H9 (cell line): ENCODE measurements at places on chromosomes 6 and 20. TPM values are rescaled to one million over a fixed set of nuclear protein-coding genes. Genes with fewer than 3 reads are reported as not detected.

The OR2H2 gene
- not detected in 2 replicates for total RNA-seq

The CD24 gene
- 1,507 and 1,551 TPM in 2 replicates for total RNA-seq

The ETV7 gene
- total RNA-seq = 0.92 and 0.94 TPM in 2 replicates

The COL12A1 gene
- total RNA-seq = 0.96 and 1.4 TPM in 2 replicates

DNA sequence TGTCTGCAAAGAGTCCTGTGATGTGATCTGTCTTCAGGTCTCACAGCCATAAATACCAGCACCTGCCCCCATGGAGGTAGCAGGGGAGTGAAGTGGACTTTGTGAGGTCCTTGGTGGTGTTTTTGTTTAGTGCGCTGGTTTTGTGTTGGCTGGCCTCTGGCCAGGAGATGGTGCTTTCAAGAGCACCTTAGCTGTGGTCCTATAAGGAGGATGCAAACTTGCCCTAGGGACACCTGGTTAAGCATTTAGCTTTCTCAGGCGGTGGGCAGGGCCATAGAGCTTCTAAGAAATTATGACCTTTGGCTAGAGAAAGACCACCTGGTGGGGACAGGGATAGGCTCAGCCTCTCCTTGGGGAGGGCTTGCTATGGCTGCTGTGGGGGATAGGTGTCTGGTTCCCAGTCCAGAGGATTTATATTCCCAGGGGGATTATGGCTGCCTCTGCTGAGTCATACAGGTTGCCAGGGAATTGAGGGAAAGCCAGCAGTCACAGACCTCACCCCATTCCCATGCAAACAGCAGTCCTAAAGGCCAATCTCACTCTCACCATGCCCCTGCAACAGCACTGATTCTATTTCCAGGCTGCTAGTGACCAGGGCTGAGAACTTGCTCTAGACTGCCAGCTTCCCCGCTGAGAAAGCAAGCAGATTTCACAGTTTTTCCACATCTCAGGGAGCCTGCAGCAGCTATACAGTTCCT lies 259.3 kb downstream of the TFAP2B start:
- no peaks in the 10 kb centered on the region for H3K27me3 ChIP-seq
- H3K4me1 ChIP-seq = no peaks in the 10 kb centered on the region
- no peak overlapping the region for H3K4me3 ChIP-seq
- H3K27ac ChIP-seq = no peak overlapping the region
- H3K36me3 ChIP-seq = no peaks in the 10 kb centered on the region

- H3K4me3 ChIP-seq = no peak overlapping the region
- H3K4me1 ChIP-seq = no peaks in the 10 kb centered on the region
- DNase-seq = no peak
- no peak overlapping the region for H3K27ac ChIP-seq
Measured at GRCh38 chr6:148693882-148694484, 52.8 kb upstream of the UST start.

- H3K27me3 ChIP-seq = no peaks in the 10 kb centered on the region
- no peak overlapping the region for H3K27ac ChIP-seq
- peaks cover 3% of the 10 kb centered on the region; the same call in 1 of the 2 replicates for H3K36me3 ChIP-seq
- H3K4me1 ChIP-seq = no peaks in the 10 kb centered on the region
- H3K4me3 ChIP-seq = no peak overlapping the region
- DNase-seq = no peak
Measured at GRCh38 chr20:43066125-43066524, 123.6 kb downstream of the PTPRT start.

GRCh38 chr6:15496345-15497131 lies 166.3 kb downstream of the DTNBP1 start:
- H3K4me3 ChIP-seq = no peak overlapping the region
- peaks cover 74% of the 10 kb centered on the region for H3K36me3 ChIP-seq
- peaks cover 21% of the 10 kb centered on the region; the same call in 1 of the 2 replicates for H3K4me1 ChIP-seq
- no peak overlapping the region for H3K27ac ChIP-seq
- no peaks in the 10 kb centered on the region for H3K27me3 ChIP-seq

DNA sequence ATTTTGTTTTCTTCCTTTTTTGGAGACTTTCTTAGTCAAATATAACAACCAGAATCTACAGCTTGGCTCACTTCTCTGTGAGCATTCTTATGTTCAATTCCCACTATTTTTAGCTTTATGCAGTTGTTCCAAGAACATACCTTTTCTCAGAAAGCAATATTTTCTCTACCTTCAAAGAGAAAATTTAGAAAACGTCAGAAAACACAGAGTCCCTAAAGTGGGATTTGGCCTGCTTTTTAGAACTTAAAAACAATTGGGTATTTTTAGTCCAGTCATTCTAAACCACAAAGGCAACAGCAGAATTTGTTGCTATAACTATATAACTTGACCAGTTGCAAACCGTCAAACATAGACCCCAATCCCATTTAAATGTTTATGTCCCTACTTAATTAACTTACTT lies 133.1 kb downstream of the MOXD1 start:
- H3K27ac ChIP-seq = no peak overlapping the region
- no peaks in the 10 kb centered on the region for H3K4me1 ChIP-seq
- H3K4me3 ChIP-seq = no peak overlapping the region
- DNase-seq = no peak
- H3K36me3 ChIP-seq = no peaks in the 10 kb centered on the region

GRCh38 chr20:13567663-13568062 lies 71.1 kb downstream of the TASP1 start:
- H3K27me3 ChIP-seq = no peaks in the 10 kb centered on the region
- H3K4me3 ChIP-seq = no peak overlapping the region
- H3K27ac ChIP-seq = no peak overlapping the region
- DNase-seq = no peak
- peaks cover 4% of the 10 kb centered on the region for H3K36me3 ChIP-seq

DNA sequence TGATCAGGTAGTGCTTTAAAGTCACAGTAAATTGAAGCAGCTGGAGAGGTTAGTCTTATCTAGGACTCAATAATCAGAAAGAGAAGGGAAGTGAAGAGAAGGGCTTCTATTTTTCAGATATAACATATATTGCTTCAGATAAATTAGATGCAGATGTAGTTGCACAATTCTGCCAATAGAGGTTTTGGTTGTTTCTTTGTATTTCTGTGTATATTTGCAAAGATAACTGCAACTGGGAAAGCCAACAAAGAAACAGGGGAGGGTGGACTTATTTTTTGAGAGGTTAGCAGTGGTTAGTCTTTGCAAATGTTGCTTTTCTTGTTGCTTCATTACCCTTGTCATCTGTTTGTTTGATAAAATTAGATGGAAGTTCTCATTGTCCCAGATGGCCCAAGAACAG lies 106.6 kb downstream of the ADGRG6 start:
- H3K27me3 ChIP-seq = no peaks in the 10 kb centered on the region
- no peak overlapping the region for H3K4me3 ChIP-seq
- DNase-seq = no peak
- no peaks in the 10 kb centered on the region; the same call in 1 of the 2 replicates for H3K4me1 ChIP-seq
- no peak overlapping the region for H3K27ac ChIP-seq
- no peaks in the 10 kb centered on the region for H3K36me3 ChIP-seq
